ENCODE measurements at places on chromosomes 7 and 10.
A peak's percentile ranks its signal among the peaks of the same experiment; 100 is the strongest.

- DNase-seq: peak; percentile 39
Measured at GRCh38 chr7:16524332-16524731, 2.3 kb upstream of the LRRC72 start.

GRCh38 chr10:58820861-58821751 is 308.4 kb downstream of the BICC1 start:
- no peak for DNase-seq

DNA sequence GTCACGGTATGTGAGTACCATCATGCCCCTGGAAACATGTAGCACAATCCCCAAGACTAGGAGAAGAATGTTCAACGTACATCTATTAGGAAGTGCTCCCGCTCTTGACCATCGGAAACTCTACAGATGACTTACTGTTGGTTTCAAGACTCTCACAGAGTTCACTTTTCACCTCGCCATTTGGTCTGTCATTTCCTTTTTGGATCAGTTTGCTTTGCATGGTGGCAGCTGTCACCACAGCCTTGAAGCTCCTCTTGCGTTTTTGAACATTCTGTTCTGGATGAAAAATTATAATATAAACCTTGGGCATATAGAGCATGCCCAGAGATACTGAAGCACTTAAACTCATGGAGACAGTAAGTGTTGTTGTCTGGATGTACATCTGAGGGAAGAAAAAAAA is 806.8 kb downstream of the GRM8 start:
- no peak for DNase-seq

DNA sequence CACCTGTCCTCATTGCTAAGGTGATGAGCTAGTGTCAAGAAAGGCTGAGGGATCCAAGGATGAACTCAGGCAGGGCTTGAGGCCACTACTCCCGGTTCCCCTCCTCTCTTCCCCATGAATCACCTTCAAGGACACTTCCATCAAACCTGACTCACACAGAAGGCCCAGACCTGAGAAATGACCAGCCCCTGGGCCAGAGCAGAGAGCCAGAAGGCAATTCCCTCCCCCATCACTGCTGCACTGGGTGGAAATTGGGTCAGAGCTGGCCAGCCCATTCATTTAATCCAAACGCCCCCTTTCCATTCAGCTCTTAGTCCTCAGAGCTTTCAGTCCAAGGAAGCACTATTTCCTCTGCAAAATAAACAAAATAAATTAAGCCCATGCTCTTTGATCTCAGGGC is 182.0 kb downstream of the KCNMA1 start:
- DNase-seq: no peak

DNA sequence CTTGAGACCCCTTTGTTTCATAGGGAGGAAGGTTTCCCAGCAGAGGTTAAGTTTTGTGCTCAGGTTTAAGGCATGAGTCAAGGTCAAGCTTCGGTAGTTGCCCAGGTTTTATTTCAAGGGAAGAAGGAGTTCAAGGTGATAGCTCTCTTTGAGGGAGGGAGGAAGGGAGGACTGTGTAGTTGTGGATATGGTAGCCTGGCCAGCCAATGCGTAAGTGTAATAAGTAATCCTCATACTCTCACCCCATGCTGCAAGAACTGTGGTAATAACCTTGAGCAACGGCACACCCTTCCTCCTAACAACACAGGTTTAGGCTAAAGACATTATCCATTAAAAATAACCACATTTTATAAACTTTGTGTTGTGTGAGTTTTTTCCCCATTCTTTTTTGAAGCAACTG is 478.9 kb downstream of the KCNMA1 start:
- no peak for DNase-seq

GRCh38 chr10:8489823-8490222 is 435.3 kb downstream of the GATA3 start:
- DNase-seq: no peak

DNA sequence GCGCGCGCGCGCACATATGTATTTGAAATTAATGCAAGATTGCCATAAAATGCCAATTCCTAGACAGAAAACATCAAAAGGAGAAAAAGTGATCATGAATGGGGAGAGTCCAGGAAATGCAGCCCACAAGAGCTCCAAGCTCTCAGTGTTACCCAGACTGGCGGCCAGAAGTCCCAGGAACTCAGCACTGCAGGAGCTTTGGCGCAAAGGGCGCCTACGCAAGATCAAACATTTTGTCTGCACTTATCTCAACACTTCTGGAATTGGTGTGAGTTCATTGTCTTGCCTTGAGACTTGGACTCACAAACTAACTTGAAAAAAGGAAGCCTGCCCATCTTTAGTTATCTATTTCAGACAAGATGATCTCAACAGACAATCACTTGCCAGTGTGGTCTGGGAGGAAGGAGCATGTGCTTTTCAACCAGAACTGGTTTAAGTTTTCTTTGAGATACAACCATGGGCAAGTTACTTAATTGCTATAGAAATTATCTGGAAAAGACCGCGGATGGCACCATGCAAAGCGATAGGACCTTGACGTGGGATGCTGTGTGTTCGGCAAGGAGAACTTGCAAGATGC is 77.2 kb downstream of the KIAA1549 start:
- DNase-seq: no peak

Measured in HAP-1 (cell line).